Naive thymus-derived CD8-positive, alpha-beta T cell (primary cell): ENCODE measurements at places on chromosomes 5 and 9. TPM values are rescaled to one million over a fixed set of nuclear protein-coding genes. Genes with fewer than 3 reads are reported as not detected.

Gene PCDHA1
- not detected for total RNA-seq

Gene PCDHGC5
- total RNA-seq: not detected

Gene PAM
- total RNA-seq: 9.7 TPM

Gene TUT7
- total RNA-seq: 50.5 TPM

Gene UBAC1
- 28.3 TPM for total RNA-seq

Gene PCA3
- not detected for total RNA-seq

Gene MCTP1
- 0.62 TPM for total RNA-seq

Gene PTPN3
- total RNA-seq: not detected

Gene MARCHF3
- 12.7 TPM for total RNA-seq

Gene TRAF1
- 125 TPM for total RNA-seq

Gene LCN15
- not detected for total RNA-seq

Gene NAIF1
- total RNA-seq: 18.3 TPM

Gene CYLC2
- total RNA-seq: not detected

Gene TERT
- not detected for total RNA-seq

Gene SAPCD2
- total RNA-seq: 0.27 TPM

Gene DHFR
- 18.3 TPM for total RNA-seq

Gene SHISAL2B
- total RNA-seq: not detected

Gene DBH
- not detected for total RNA-seq

Gene KIF2A
- 195 TPM for total RNA-seq

Gene CDH6
- not detected for total RNA-seq

Gene TXNDC8
- not detected for total RNA-seq

Gene CCDC152
- 9.6 TPM for total RNA-seq
